Left renal cortex interstitium (tissue), 4 donors: ENCODE measurements at places on chromosomes 3 and 15.

DNA sequence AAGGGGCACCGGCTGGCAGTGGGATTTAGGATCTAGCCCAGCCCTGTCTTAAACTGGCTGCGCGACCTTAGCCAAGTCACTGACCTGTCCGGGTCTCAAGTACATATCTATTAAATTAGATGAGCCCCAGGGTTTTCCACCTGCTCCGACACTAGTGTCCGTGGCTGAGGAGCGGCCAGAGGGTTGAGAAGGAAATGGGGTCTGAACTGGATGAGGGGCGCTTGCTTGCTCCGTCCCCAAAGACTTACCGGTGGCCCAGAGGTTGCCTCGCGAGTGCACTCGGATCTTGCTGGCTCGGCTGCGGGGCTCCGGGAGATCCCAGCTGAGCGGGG lies 285 bp downstream of the NMB start:
- DNase-seq = no peak

DNA sequence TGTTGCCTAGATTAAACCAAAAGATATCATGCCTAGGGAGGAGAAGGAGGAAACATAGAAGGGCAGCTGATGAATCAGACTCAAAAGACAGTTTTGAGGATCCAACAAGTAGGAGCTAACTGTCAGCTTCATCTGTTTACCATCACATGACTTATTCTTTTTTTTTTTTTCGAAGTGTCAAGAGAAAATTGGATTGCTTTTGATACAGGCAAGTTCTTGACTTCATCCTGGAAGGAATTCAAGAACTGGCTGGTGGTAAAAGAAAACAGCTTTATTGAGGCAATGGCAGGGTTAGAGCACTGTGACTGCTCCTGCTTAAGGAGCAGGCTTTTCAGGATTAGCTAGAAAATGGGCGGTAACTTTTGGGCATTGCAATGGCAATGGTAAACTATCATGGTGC lies 227.5 kb upstream of the KCNMB2 start:
- DNase-seq = no peak

DNA sequence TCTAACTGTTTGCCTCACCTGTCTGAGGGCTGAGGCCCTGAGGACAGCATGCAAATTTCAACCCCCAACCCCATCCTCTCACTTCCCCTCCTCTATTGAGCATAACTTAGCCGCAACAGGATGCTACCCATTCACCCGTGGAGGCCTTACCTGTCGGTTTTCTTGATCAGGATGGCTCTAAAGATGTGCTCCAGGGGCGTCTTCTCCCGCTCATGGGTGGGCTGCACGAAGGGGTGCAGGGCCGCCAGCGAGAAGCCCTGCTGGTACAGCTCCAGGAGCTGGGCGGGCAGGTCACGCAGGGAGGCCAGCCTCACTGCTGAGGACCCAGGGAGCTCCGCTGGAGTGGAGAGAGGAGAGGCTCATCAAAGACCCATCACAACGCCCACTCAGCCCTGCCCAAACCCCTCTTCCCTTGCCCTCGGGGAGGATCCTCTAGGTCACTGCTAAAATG lies 79.8 kb downstream of the RFTN1 start:
- DNase-seq = no peak

- DNase-seq = no peak
These were observed 6.3 kb upstream of the UBE2Q2 start for GRCh38 chr15:75836959-75837334.

- no peak for DNase-seq
These were observed 90.8 kb upstream of the TNFAIP8L3 start for GRCh38 chr15:51185213-51186159.

DNA sequence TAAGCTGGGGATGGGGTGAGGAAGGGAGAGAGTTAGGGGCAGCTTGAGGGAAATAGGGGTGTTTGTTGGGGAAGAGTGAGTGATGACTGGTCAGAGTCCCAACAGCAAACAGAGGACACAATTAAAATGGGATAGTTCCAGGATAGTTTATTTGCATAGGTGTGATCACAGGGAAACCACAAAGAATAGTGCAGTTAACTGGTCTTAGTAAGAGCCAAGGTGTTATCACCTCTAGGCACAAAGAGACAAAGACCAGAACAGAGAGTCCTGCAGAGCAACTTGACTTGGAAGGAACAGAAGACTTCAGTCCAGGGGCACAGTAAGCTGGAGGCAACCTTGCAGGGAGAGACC lies 42.1 kb upstream of the DLG1 start:
- DNase-seq = no peak

- no peak for DNase-seq
These were observed 40.9 kb upstream of the CCDC80 start for GRCh38 chr3:112681822-112682325.

GRCh38 chr3:116057400-116058006 lies 387.8 kb downstream of the LSAMP start:
- DNase-seq = no peak

DNA sequence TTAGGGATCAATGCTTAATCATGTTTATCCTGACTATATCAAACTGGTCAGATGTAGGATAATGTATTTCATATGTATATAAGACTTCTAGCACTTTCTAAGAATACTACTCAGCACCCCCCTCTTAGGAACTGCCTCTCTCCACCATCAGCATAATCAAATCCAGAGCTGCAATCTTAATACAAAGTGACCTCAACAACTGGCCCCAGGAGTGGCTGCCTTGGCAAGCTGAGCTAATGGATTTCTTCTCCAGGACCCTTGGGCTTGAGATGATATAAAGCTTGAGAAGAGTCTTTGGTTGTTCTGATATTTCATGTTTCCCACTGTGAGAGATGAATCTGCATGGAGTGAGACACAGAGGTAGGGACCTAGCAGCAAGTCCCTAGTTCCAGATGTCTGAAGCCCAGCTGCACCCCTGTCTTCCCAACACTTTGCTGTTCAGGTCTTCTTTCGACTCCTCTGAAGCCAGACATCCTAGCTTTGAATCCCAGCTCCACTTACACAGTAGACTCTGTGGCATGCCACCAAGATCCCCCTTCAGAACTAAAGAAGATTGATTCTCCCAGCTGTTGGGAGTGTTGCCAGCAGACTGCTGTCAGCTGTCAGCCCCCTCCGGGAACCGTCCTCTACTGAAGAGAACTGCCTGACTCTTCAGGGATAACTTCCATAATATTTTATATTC lies 309.3 kb upstream of the UBE2E2 start:
- peak; percentile 29 for DNase-seq

DNA sequence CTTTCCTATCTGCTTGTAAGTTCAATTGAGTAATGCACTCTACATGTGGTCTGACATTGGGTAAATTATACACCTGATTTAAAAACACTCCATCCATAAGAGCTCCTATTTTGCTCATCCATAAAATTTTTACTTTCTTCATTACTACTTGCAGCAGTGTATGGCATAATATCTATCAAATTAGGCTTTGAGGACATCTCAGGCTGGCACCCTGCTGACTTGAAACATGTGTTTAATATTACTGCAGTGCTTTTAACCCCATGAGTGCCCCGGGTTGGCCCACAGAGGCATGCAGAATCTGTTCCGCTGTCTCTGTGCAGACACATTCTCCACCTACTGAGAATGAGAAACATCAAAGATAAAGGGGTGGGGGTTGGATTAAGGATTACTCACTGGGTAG lies 249.9 kb upstream of the DNAJC19 start:
- DNase-seq = no peak

- DNase-seq = no peak
These were observed 10.5 kb downstream of the SEMA4B start for GRCh38 chr15:90211440-90212143.

GRCh38 chr3:175294793-175295192 lies 435.7 kb downstream of the NAALADL2 start:
- DNase-seq = no peak

GRCh38 chr3:12139111-12139511 lies 19.6 kb downstream of the TIMP4 start:
- no peak for DNase-seq

- no peak for DNase-seq
These were observed 201.1 kb upstream of the ARRDC4 start for GRCh38 chr15:97759363-97759762.

GRCh38 chr15:59866642-59867041 lies 137.5 kb upstream of the FOXB1 start:
- no peak for DNase-seq

- no peak for DNase-seq
These were observed 8.3 kb downstream of the ZNF710 start for GRCh38 chr15:90009301-90010022.

DNA sequence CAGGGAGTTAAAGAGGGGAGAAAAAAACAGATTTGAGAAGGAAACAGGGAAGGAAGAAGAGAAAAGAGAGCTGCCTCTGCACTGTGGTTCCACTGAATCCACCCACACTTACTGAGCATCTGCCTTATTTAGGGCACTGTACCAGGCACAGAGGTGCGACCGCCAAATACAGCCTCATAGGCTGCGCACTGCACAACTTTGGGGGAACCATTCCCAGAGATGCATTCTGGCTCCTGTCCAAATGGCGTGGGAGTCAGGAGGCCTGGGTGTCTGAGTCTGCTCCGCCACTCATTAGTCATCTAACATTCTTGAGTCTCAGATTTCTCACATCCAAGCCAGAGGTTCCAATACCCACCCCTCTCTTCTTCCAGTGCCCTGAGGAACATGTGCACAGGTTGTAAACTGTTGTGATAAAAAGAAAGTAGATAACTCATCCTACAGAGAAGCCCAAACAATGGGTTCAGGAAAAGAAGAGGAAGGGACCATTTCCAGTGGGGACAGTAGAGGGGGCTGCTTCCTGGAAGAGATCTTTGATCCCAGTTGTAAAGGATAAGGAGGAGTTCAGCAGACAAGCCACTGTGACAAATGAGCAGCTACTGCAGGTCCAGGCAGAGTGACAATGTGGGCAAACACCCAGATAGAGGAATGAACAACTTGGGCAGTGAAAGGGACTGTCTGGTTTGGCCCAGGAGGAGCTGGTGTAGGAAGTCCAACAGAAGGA lies 254.6 kb downstream of the UACA start:
- peak; percentile 63 for DNase-seq

- no peak for DNase-seq
These were observed 14.7 kb downstream of the PGBD4 start for GRCh38 chr15:34116620-34117019.

DNA sequence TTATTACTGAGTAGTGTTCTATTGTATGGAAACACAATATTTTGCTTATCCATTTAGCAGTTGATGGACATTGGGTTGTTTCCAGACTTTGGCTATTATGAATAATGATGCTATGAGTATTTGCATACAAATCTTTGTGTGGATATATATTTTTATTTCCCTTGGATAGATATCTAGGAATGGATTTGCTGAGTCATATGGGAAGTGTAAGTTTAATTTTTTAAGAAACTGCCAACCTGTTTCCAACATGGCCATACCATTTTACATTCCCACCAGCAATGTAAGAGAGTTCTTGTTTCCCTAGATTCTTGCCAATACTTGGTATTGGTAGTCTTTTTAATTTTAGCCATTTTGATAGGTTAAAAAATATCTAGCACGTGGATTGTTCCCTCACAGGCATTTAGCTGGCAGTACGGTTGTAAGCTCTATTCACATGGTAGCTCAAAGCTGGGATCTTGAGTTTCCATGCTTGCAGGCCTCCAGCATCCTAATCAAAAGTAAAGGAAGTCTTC lies 45.7 kb upstream of the TNIK start:
- no peak for DNase-seq

GRCh38 chr3:108227131-108227530 lies 4.9 kb upstream of the IFT57 start:
- no peak for DNase-seq

DNA sequence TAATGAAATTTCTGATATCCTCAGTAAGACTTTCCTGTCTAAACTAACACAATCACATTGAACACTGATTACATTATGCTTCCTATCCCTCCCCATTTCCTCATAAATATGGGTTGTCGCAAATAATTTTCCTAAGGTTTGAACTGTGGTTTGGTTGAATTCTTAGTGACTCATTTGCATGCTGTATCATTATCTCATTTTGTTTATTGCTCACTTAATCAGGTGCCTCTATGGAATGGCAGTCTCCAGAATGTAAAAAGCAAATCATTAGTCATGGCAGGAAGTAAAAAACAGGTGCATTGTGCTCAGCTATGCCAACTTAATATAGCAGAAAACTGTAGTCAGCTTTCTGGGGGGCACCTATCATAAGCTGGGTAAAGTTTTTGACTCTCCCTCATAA lies 216.0 kb upstream of the ZBTB20 start:
- no peak for DNase-seq

GRCh38 chr3:66485291-66485968 lies 15.4 kb downstream of the LRIG1 start:
- DNase-seq = no peak

GRCh38 chr15:66290518-66290917 lies 2.9 kb upstream of the DIS3L start:
- DNase-seq = no peak

DNA sequence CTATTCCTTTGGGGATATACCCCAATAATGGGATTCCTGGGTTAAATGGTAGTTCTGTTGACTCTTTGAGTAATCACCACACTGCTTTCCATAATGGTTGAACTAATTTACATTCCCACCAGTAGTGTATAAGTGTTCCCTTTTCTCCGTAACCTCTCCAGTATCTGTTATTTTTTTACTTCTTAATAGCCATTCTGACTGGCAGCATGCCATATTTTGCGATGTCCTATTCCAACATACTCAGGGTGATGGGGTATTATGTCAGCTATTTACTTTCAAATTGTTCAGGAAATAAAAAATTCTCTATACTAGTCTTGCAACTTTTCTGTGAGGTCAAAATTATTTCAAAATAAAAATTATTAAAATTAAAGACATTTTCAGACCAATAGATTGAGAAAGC lies 9.1 kb upstream of the PARP14 start:
- no peak for DNase-seq

DNA sequence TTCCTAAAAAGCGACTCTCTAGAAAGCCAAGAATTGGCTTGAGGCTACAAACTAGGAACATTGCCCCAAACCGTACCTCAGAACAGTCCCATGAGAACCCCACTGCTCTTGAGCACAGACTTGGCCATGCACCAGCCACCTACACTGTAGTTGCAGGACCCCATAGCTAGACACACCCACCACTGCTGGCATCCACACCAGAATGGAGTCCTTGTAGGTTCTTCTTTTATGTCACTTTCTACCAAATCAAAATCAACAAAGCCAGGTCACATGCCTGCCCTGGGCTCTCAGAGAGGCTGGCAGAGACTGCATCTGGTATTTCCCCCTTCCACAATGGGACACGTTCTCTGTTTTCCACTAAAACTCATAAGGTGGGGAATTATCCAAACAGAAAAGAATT lies 290.5 kb downstream of the SHOX2 start:
- DNase-seq = no peak

GRCh38 chr15:67843571-67844387 lies 3.9 kb upstream of the RNU6-1 start:
- DNase-seq = no peak

DNA sequence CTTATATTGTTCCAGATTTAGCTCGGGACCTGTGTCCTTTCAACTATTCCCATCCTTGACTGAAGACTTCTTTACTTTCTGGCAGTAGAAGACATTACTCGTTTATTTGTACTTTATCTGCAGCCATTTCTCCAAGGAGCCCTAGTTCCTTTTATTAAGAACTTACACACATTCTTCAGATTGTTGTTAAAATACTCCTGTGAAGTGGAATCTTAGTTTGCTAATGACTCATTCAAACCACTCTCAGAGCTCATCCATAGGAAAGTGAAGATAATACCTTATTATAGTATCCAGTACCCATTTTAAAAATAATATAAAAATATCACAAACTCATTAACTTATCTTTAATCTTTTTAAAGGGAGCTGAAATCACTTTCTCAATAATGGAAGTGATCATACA lies 63.5 kb downstream of the C3orf70 start:
- DNase-seq = no peak
